ENCODE measurements at places on chromosomes 12 and 14.

DNA sequence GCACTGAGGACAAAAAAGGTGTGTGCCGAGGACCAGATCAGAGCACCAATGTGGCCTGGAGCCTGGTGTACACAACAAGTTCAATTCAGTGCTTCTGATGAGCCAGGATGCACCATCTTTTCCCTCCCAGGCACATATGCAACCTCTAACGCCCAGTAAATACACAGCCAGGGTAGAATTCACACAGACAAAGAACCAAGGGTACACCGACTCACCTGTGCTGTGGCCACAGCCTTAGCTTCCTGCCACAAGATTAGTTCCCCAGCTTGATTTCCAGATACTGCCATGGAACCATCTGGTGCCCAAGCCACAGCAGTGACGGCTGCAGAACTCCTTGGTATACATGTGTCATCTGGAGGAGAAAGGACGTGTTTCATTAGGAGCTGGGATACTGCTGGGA lies 29.4 kb downstream of the PARP2 start:
- no peak for DNase-seq

DNA sequence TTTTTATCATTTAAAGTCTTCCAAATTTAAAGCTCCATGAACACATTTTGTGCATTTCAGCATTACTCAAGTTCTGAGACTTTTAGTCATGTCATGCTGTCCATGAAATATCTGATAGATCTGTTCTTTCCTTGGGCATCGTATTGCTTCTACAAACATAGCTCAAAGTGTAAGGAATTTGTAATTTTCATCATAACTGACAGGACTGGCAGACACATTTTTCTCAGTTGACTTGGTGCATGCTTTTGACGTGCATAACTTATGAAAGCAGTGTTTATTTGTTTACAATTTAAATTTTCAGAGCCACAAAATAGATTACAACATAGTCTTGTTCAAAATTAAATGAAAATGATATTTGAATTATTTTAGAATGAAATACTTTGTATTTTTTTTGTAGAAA lies 812.1 kb upstream of the NOVA1 start:
- no peak for DNase-seq

- DNase-seq, result no peak
These were observed 9.3 kb upstream of the FUT8 start for GRCh38 chr14:65403231-65403630.

DNA sequence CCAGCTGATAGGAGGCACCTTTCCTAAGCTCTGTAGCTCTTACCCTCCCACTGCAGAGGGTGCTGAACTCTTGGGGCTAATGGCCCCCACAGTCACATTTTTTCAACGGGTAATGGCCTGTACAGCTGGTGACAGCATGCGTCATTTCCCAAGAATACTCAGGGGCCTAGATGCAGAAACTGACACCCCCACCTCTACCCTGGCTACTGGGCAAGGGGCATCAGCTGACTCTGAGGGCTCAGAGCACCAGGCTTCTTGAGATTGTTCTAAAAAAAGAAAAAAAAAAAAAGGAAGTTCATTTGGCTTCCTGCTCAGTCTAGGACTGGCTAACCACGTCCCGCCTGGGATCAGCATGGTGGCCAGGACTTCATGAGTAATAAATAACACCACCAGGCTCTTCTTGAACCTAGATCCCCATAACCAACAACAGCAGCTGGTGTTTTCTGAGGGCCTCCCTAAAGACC lies 35.2 kb downstream of the ZFP36L1 start:
- DNase-seq, result no peak

- DNase-seq, result no peak
These were observed 24.1 kb downstream of the YAF2 start for GRCh38 chr12:42213954-42214426.

DNA sequence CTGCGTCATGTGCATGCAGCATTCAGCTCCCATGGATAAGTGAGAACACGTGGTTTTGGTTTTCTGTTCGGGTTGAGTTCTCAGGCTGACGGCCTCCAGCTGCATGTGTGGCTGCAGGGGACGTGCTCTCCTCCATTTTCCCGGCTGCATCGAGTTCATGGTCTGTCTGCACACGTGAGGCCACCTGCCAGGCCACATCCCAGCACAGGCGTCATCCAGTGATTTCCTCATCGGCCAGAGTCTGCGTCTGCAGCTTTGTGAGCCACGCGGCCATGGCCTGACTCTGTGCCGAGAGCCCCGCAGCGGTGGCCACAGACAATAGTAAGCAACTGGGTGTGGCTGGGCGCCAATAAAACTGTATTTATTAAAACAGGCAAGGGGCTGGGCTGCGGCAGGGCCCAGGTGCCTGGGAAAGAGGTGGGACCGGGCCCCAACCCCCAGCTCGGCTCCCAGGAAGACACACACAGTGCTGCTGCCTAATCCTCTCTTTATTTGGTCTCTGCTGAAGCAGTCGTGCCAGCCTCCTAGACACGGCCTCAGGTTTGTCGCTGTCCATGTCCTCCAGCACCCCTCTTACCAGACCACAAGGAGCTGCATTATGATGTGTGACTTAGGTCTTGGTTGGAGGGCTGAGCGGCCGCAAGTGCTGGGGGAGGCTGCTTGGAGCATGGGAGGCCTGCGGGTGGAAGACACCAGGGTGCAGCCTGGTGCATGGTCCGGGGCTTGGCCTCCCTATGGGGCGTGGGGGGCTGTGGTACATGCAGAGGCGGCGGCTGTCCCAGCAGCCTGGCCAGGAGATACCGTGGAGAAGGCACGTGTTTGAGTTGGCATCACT lies 52.0 kb downstream of the NOC4L start:
- no peak for DNase-seq

GRCh38 chr14:86799244-86799647 lies 1193.7 kb downstream of the GALC start:
- no peak for DNase-seq

DNA sequence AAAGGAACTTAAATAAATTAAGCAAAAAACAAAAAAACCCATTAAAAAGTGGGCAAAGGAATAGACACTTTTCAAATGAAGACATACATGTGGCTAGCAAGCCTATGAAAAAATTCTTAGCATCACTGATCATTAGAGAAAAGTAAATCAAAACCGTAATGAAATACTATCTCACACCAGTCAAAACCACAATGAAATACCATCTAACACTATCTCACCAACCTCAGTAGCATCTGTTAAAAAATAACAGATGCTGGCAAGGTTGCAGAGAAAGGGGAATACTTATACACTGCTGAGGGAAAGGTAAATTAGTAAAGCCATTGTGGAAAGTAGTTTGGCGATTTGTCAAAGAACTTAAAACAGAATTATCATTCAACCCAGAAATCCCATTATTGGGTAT lies 381.1 kb downstream of the FLRT2 start:
- no peak for DNase-seq

DNA sequence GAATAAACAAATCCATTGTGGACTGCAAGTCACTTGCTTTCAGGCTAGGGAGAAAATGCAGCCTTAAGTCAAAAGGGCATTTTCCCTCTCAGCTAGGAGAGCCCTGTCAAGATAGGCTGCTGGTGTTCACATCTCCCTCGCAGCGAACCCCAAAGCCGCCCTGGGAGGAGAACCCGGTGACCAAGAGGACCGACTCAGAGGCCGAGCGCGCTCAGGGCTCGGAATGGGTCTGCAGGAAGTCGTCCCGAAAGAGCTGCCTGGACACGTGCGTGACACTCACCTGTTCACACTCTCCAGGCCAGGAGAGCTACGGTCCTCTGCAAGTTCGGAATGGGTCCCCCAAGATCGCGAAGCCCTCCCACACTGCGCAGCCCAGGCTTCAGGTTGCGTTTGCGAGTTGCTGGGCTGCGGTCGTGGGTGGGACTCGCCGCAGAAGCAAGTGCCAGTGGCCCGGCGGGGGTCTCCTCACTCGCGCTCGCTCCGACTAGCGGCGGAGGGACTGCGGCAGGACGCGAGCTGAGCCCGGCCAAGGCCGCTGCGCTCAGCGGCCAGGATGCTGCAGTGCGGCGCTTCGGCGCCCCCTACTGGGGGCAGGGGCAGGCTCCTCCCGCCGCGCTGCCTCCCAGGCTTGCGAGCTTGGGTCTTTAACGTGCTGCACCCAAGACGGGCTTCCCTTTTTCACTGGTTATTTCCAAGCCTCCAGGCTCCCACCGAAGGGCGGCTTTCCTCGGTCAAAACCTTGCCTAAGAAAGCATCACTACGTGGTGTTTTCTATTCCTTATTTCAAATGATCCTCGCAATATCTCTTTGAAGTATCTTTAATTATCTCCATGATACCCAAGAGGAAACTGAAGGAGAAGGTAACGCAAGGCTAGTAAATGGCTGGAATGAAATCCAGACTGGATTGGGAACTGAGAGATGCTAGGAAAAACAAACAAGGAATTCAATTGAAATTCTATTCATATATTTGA lies at the start of gene RERG:
Gene RERG (minus strand): TSS at position 503 of the 971 bp plus-strand sequence. CDS start 3,928 bp downstream, outside the sequence.
- DNase-seq, result peak; percentile 93

DNA sequence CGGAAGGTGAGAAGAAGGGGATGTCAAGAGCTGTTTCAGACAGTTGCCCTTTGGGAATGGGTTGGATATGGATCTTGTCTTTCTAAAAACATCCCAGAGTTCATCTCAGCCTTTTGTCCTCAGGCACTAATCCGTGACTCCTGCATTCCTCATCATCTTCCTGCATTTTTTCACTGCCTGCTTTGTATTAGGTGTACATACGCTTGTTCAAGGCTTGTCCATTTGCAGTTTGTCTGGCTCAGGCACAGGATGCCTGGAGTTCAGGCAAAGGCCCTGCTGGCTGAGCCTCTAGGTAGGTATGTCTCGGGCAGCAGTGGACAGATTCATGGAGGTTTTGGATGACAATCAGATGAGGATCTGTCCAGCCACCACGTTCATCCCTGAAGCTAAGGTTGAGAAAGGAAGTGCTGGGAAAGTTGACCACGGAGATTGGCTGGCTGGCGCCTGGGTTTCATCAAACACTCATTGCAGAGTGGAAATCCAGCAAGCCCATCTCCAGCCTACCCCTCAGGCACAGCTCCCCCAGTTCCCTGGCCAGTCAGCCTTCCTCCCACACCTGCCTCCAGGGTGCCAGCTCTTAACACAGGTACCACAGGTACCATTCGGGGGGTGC lies 12.4 kb upstream of the TMEM106C start:
- no peak for DNase-seq

GRCh38 chr14:65354715-65355114 lies 57.8 kb upstream of the FUT8 start:
- no peak for DNase-seq

DNA sequence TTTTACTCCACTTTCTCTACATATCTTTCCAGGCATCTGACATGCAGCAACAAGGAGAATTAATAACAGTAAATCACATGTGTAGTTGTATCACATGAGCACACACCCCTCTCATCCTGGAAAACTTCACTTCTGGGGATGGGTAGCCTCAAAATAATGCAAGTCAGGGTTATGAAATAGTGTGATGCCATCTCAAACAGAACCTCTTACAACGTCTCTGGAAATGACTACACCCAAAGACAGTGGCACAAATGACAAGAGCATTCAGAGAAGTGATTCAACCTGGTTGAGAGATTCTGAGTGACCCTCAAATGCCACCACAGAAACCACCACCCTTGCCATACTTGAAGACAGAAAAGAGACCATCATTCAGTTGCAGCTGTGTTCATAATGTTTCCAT lies 2.8 kb downstream of the DIO2 start:
- no peak for DNase-seq

DNA sequence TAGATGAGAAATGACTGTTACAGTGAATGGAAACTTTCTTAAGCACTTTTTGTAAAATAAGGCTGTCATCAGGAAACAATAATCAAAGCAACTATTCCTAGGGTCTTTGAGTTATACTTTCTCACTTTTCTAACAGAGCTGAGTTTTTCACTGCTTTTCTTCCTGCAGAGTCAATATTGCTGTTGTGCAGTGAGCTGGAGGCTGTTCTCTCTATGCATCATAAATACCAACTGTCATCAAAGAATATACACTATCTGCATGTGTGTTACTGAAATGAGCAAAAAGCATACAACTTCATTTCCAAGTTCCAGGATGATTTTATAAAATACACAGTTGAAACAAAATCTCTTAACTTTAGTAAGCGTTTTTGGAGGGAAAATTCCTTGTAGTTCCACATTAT lies 110.4 kb upstream of the CPSF6 start:
- DNase-seq, result no peak

DNA sequence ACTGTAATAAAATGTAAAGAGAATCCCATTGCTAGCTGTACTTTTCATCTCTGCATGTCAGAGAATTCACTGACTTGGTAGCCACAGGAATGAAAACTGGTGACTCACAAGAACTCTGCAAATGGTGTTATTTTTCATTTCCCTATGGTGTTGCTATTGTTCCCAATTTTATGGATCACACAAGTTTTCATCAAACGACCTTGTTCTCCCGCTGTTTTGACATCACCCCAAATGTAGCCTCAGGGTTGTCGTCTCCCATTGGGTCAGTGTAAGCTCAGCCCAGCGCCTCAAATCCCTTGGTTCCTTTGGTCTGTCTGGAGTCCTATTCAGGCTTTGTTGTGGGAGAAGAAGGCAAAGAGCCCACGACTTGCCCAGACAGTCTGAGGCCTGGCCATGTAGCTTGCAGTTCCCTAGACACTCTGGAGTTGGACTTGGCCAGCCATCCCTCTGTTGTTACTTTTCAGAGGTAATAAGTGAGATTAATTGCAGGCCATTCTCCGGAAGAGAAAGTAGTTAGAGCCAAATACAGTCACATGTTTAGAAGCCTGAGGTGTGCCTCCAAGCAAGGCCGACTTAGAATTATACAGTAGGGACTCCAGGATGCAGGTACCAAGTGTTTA lies 159.2 kb downstream of the TGFB3 start:
- DNase-seq, result no peak

- no peak for DNase-seq
These were observed 70.0 kb upstream of the BMP4 start for GRCh38 chr14:54026671-54027070.

DNA sequence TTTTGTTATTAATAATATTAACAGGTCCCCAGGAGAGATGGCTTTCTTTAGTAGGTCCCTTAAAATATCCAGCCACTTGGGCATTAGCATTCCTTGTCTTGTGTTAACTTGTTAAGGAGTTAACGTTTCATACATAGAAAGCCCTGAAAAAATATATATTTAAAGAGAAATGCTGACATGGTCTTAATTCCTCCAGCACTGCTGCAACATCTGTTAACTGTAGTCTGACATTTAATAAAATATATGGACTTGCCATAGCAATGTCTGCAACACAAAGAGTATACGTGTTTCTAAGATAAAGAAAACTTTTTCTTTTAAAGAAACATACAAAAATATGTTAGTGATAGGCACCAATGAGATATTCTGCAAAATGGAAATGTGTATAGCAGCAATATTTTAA lies 10.0 kb downstream of the SLC38A4 start:
- DNase-seq, result no peak

DNA sequence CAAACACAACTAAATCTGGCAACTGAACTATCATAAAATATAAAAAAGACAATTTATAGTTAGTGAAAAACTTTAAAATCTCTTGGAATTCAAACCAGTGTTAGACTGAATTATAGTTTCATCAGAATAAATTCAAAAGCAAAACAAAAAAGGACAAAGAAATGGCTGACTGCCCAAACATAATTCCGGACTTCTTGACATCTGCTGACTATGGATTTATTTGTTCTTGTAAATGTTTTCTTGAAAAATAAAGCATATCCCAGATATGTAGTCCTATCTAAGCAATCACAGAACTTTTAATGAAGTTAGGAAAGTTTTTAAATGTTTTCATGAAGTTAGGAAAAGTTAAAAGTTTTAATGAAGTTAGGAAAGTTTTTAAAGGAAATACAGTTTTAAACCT lies 45.8 kb upstream of the CNTN1 start:
- no peak for DNase-seq
